ENCODE measurements at places on chromosomes 3 and 15.
A peak's percentile ranks its signal among the peaks of the same experiment; 100 is the strongest.

GRCh38 chr15:57534281-57534680 lies 57.4 kb upstream of the MYZAP start:
- no peak for DNase-seq

- DNase-seq, result no peak
These were observed 34.1 kb downstream of the ABTB1 start for GRCh38 chr3:127706785-127707351.

GRCh38 chr3:175512700-175513099 lies 653.6 kb downstream of the NAALADL2 start:
- no peak for DNase-seq

GRCh38 chr3:41464401-41464800 lies 265.1 kb downstream of the CTNNB1 start:
- no peak for DNase-seq

DNA sequence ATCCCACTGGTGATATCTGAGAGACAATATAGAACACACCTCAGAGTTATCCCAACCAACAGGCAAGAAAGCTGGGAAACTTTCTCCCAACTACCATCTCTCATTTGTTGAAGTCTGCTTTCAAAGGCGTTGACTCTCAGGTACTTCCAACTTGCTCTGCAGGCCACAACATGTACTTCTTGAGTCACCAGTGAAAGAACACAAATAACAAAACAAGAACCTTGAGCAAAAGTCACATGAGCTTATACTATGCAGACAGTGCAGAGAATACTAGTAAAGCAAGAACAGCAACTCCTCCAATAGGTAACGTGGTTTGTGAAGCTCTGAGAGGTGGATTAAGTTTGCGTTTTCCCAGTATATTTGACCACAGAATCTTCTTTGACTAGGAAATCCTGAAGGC lies 20.6 kb downstream of the SNTN start:
- no peak for DNase-seq

GRCh38 chr3:168405288-168405687 lies 309.6 kb upstream of the GOLIM4 start:
- no peak for DNase-seq

- DNase-seq, result no peak
These were observed 3.0 kb upstream of the KLF13 start for GRCh38 chr15:31323627-31324026.

GRCh38 chr3:46516521-46516920 lies 18.7 kb downstream of the RTP3 start:
- no peak for DNase-seq

GRCh38 chr15:68463996-68464395 lies 32.0 kb upstream of the ITGA11 start:
- no peak for DNase-seq

GRCh38 chr3:176514297-176514696 lies 683.0 kb downstream of the TBL1XR1 start:
- peak; percentile 6 for DNase-seq

DNA sequence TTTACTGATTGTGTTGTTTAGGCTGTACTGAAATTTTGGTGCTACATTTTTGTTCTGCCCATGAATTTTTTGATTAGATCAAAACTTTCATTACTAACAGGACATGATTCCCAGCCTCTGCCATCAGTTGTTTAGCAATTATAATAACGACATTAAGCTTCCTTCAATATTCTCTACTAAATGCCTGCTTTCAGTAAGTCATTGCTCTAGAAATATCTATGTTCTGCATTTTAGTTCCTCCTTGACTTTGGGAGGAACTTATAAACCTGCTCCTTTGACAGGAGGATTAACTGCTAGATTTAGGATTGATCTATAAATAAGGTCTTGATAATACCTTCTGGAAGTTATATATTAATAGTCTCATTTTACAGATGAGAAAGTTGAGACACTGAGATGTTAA lies 269.1 kb downstream of the RAP2B start:
- DNase-seq, result no peak

GRCh38 chr15:74253211-74253921 lies 17.2 kb downstream of the CCDC33 start:
- DNase-seq, result no peak

- no peak for DNase-seq
These were observed 5.5 kb upstream of the EHD4 start for GRCh38 chr15:41977757-41978383.

GRCh38 chr3:46845397-46845859 lies 17.8 kb downstream of the MYL3 start:
- no peak for DNase-seq

DNA sequence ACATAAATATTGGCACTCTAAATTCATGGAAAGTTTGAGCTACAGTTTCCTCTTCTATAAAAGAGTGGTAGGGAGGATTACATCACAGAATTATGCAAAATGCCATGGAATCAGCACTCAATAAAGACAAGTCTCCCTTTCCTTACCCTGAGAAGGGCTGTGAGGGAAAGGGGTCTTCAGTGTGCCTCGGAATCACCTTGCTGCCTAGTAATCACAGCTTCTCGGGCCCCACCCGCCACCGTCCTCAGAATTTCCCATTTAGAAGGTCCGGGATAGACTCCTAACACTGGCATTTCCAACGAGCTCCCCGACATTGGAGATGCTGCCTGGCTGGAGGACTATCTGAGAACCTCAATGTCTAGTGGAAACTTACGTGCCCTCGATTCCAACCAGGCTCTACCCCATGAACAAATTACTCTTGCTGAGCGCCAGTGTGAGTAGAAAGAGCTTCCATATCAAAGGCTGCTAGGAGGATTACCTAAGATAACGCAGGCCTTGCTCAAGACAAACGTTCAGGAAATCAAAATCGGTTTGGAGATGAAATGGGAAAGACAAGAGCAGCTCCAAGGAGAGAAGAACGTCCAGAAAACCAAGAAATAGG lies 92.1 kb upstream of the CHD2 start:
- DNase-seq, result no peak

DNA sequence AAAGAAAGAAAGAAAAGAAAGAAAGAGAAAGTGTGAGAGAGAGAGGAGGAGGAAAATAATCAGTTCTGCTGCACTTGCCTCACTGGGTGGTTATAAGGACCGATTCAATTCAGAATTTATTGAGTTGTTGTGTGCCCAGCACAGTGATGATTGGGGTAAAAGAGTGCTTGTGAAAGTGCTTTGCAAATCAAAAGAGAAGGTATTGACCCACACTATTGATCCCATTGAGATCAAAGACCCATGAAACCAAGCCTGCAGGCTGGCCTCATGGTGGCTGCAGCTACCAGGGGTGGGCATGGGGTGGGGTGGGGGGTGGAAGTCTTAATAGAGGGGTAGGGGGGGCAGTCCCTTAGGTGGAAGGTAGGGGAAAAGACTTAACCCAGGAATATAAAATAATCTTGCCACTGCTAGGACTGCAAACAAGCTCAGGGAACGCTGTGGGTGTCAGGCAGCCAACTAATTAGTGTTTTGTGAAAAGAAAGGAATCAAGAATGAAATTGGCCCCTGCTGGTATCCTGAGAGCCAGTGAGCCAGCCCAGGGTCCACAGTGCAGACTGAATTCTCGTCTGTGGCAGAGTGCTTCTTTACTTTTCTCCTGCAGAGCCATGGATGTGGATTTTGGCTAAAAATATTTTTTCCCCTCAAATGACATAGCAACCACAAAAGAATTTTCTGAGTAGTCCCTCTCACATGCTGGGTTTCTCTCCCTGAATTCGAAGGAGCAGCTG lies 34.2 kb downstream of the CLEC3B start:
- DNase-seq, result no peak

GRCh38 chr3:123295171-123295900 lies 93.6 kb downstream of the SEC22A start:
- no peak for DNase-seq

GRCh38 chr3:194806991-194807630 lies 121.4 kb downstream of the FAM43A start:
- no peak for DNase-seq

DNA sequence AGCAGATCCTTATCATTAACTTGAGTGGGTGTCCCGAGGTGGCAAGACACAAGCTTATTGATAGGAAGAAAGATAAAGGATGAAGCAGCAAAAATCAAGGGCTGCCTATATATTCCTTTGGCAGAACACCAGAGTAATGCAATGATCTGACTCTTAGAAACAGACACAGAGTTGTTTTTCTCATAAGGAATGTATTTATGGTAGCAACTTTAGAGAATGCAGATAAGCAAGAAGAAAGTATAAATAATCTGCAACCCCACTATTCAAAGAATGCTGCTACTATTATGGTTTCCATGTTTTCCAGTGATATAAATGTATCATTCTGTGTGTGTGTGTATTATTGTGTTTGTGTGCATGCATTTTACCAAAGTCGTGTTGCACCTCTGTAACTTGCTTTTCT lies 208.3 kb downstream of the THSD4 start:
- DNase-seq, result no peak

DNA sequence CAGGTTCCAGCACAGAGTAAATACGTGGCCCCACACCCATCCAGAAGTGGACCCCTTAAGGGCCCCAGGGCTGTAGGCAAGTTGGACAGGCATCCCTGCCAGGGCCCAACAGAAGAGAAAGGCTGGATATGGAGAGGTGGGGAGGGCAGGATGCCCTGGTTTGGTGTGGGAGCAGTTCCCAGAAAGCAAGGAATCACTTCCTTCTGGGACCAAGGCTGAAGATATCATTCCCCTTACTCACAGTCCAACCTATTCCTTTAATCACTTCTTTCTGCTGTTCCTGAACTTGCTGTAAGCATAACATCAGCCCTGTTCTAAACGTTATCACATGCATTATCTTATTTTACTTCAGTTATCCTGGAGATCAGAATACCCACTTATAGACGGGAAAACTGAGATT lies 6.1 kb upstream of the MESP2 start:
- no peak for DNase-seq

GRCh38 chr3:163048881-163049280 lies 1552.3 kb downstream of the OTOL1 start:
- DNase-seq, result no peak

DNA sequence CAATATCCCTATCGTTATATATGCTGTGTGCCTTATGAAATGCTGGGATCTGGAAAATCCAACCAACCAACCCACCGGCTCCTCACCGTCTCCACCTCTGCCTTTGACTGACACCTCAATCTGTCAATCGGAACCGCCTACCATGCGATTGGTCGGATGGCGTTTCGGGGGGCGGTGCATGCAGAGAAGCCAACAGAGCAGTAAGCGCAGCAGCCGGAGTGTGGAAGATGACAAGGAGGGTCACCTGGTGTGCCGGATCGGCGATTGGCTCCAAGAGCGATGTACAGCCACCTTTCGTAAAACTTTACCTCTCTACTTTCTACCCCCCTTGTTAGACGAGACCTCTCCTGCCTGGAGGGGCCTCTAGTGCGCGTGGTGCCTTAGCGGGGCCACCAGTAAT lies 6.3 kb downstream of the CLK3 start:
- DNase-seq, result no peak

- no peak for DNase-seq
These were observed 15.9 kb downstream of the SCG3 start for GRCh38 chr15:51697163-51697562.

DNA sequence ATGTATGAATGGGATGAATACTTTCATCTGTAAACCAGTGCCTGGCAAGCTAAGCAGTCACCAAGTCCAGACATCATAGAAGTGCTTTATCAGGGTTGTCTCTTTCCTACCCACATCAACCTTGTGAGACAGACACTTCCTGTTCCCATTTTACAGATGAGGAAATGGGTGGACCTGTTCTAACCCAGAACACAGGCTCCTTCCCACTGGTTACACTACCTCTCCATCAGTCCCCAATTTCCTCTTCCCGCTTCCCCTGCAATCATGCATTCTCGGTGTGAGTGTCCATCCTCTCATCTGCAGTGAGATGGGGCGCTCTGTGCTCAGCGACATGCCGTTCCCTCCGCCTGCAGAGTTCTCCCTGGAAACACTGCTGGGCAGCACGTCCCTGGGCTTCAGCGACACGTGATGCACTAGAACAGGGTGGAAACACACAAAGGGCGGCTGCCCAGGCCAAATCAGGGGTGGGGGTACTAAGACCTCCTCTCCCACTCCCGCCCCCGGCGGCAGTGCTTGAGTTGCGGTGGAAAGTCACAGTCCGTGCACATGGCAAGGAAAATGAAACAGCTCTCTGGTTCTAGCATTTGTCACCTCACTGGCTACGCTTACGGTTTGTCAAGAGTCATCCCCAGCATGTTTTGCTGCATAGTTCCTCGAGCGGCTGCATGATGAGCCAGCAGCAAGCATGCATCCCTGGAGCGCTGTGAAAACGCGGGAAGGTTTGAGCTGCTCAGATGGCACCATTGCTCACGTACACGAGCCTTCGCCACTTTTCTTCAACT lies 201.1 kb downstream of the ADAMTS17 start:
- no peak for DNase-seq

GRCh38 chr3:78529601-78530000 lies 1238.2 kb downstream of the ROBO1 start:
- DNase-seq, result no peak

- DNase-seq, result no peak
These were observed 77.5 kb upstream of the IL12A start for GRCh38 chr3:159910991-159911663.

- DNase-seq, result no peak
These were observed 98.3 kb upstream of the ZBTB20 start for GRCh38 chr3:115245438-115245837.

DNA sequence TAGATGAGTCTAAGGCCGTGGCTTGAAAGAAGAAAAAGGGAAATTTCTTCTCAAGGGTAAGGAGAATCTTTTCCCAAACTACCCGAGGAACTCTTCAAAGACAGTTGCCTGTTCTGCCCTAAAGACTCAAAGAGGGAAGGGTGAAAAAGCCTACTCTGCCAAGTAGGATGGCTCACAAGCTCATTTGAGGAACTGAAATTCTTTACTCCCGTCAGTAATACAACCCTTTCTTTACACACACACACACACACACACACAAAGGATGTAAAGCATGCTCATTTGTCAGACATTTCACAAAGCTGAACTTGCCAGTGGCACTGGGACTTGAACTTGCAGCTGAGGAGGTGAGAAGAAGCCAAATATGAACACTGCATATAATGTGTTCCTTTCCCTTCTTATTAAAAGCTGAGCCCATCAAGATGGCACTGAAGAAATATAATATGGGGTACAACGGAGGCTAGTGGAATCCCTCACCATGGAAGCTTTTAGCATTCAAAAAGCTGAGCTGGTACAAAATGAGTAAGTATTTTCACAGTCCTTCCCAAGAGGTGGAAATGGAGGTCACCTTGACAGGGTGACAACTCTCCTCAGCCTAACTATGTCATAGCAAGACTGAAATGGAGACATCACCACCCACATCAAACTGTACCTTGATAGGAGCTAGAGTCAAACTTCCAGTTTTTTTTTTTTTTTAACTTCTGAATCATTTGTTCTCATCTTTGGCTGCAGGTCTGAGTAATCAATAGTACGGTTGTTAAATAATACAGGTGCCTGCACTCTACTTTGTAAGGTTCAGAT lies 57.6 kb downstream of the TAFA4 start:
- DNase-seq, result no peak

DNA sequence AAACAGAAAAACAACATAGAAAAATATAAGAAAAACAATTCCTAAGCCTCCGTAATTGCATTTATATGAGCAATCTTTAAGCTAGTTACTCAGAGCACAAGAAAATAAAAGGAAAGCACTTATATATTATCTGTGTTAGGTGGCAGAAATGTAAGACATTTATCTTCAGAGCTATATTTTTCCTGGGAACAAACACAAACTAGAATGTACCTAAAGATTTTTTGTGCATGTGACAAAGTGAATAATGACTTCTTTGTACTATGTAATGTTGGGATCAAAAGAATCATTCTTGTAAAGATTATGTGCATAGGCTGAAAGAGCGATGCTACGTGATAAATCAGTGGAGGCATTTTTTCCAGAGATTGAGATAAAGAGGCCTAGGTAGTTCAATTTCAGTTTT lies 111.3 kb upstream of the GMNC start:
- no peak for DNase-seq

- DNase-seq, result no peak
These were observed 112.3 kb downstream of the ADAMTS17 start for GRCh38 chr15:100229181-100230163.
